Activated CD4-positive, alpha-beta T cell treated with anti-CD3 and anti-CD28 coated beads, Interleukin-2, Interleukin-6, amounts not matched to agents 100 ng/mL and 50 ng/mL, durations not matched to agents 16 hours and 8 hours (primary cell): ENCODE measurements at places on chromosomes 2 and 18.

- no peak for DNase-seq
These were observed 46.9 kb upstream of the STRN start for GRCh38 chr2:37013315-37013641.

DNA sequence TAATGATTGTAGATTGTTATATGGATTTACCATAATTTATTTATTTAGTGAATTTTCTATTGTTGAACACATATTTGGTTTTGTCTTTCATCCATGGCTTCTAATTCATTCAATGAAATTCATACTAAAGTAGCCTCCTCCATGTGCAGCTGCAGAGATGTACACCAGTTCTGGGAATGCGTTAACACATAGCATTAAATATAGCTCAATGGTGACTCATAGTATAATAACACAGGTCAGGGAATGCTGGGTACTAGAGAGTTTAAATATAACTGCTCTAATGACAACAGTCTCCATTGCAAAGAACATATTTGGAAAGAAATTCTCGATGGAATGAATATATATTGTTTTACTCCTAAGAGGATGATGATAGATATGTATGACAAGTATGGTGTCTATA, 1190.2 kb upstream of the NRXN1 start:
- no peak for DNase-seq

DNA sequence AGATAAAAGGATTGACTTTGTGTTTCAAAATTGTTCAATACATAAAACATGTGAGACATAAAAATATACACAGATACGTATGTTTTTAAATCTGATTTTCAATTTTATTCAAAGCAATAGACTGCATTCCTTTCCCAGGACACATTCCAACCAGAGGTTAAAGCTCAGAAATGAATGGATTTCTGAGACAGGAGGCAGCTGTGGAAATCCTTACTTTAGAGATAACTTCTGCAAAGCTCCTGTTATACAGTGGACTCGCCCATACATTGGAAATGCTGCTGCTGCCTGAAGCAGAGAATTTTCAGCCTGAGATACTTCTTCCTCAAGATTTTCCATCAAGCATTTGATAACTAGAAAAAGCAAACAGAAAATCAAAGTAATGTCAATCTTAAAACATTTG, 43.8 kb downstream of the THADA start:
- DNase-seq: no peak

DNA sequence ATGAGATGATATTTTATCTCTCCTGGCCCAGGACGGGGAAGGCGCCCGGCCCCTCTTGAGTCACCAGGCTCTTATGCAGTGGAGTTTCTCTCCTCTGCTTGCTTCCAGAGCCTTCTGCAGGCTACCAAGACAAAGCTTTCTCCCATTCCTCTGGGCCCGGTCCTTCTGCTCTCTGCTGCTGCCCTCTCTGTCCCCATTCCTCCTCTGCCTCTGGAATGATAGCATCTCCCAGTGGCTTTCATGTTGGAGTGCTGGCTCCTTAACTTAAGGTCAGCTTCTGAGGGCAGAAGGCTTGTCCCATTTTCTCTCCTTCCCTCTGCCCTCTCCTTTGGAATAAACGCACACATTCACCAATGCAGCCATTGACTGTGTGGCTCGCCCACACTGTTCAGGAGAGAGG, 86.2 kb downstream of the SDC1 start:
- no peak for DNase-seq

GRCh38 chr2:205739620-205740019, 57.3 kb downstream of the NRP2 start:
- DNase-seq: no peak

- no peak for DNase-seq
These were observed 93.7 kb upstream of the DDX18 start for GRCh38 chr2:117720765-117721164.

DNA sequence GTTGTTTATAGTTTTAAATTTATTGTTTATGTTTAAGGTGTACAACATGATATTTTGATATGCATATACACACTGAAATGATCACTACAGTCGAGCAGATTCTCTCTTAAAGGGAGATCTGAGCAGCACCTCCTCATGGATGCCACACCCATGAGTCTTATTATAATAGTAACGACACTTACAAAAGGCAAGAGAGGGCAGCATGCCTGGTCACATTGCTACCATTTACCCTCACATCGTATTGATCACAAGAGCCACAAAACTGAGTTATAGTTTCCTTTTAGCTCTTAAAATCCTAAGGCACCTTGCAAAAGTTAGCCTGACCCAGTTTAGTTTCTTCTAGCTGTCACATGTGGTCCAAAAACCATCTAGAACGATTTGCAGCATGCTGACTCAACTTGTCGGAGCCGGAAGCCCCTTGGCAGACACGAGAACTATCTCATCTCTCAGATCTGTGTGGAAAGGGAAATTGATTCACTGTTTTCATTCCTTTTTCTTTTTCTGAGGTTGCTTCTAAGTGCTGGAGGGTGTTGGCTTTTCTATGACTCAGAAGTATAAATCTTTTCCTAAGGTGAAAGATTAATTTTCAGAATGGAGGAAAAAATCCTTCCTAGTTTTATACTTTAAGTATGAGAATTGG, 85.3 kb downstream of the CDC42EP3 start:
- DNase-seq: peak; percentile 92

DNA sequence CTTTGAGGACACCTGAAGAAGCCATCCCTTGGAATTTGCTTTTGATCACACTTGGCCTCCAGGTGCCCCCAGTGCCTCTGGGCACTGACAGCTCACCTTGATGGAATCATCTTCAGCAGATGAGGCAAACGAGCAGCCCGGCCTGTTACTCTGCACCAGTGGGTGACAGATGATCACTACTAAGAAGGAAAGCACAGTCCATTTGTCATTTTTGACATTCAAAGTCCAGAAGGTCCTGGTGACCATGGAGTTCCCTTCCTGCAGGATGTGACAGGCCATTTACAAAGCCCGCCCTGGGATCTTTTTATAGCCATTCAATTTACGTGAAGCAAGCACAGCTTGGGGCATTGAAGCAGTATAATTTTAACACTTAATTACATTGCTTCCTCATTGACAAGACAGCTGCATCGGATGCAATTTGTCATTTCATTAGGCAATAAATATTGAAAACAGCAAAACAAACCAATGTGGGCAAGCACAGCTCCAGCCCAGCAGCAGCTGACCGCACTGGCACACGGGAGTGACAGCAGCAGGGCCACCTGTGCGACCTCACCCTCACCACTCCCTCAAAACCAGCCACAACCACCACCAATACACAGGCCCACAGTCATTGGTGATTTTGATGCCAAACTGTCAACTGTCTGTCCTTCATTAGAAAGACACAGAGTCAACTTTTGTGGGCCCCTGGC, 76.0 kb upstream of the SLC66A3 start:
- no peak for DNase-seq

DNA sequence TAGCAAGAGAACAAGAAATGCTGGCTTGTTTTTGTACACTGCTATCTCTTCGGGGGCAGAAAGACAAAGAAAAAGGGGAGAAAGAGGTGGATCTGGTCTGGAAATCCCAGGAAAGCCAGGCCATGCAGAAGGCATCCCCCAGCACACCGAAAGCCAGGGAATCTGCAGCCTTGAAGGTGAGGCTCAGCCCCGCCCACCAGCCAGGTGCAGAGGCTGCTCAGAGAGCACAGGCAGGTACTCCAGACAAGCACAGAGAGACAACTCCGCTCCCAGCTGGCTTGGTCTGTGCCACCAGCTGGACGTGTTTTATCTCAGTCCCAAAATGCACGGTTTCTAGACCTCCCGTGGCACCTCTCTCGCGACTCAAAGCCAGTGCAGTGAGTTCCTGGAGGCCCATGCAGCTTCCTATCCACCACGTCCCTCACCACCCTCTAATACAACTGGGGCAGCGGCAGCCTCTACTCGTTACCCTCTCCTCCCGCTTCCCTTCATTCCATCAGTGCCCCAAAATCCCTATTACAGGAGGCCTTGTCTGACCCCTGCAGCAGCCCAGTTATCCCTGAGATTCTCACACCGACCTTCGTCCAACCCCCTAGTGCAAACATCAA, 62.8 kb downstream of the HDAC4 start:
- DNase-seq: no peak

- DNase-seq: no peak
These were observed 427.0 kb upstream of the TNP1 start for GRCh38 chr2:217286833-217287232.

DNA sequence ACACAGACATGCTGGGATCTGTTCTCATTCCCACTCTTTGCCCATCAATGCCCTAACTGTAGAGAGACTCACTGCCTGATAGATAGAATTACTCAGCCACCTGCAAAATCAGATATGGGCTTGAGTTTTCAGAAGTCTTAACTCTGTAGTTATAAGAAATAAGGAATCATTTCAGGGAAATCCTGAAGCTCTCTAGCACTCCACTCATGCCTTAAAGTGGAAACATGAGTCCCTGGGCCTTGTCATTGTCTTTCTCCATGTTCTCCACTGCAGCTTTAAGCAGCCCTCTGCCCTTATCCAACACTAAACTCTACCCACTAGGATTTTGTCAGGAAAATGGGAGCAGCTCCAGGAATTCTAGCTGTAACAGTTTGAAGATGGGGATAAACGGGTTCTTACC, 192.5 kb downstream of the SNTG2 start:
- no peak for DNase-seq

DNA sequence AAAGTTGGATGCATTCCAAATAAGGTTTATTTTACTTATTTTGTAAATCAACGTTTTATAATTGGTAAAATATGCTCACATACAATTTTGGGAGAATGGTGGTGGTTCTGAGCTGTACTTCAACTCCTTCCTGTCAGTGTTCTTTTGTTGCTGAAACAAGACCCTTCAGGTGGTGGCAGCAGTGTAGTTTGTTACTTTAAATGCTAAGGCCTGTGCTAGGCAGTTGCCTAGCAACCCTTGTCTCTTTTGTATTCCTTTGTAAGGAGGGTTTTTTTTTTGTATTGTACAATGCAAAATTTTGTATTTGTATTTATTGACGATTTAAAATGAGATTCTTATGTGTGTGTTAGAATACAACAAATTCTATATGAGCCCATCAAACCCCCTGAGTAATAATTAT, 166.0 kb upstream of the FAM98A start:
- no peak for DNase-seq

GRCh38 chr18:76374330-76375281, 120.4 kb downstream of the ZNF516 start:
- DNase-seq: peak; percentile 85

DNA sequence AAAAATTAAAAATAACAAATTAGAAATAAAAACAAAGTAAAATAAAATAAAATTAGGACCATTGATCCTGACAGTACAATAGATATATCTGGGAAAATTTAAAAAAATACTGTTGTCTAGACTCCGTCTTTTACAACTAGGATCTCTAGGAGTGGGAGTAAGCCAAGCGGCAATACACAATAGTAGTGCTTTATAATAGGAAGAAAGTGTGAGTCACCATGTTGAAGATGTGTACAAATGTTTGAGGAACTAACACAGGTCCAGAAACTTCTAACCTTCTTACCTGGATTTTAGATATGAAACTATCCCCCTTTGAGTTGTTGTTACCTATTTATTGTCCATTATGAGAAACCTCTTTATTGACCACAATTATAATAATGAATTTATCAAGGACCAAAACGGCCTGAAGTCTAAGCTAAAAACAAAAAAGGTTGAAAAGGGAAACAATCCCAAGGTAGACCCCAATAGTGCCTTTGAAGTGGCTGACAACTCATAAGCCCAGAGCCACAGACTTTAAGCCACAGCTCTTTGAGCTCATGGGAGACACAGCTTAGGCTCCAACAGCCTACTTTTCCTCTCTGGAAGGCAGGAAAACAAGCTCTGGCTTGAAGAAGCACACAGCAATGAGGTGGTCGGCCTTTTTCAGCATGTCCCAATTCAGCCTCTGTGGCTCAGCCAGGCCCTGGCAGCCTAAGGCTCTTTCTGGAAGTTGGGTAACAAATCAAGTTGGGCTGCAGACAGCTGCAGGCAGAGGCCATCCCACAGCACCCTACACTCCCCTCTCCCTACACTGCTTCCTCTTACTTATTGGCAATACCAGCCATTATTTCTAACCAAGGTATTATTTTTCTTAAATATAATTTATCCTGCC, 62.9 kb downstream of the AQP4 start:
- no peak for DNase-seq

DNA sequence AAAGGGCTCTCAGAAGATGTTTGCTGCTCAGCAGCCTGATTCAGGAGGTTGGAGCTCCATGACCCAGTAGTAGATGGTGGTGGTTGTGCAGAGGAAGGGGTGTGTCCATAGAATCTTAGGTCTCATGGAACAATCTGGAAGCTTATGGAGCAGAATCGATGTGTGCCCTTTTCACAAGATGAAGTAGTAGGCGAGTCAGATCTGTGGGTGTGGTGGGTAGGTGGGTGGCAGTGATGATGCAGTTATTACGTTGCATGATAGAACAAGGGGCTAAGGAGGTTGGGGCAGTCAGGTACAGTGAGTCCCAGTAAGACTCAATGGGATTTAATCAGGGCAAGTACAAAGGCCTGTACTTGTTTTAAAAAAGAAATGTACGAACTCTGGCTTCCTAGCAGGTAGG, 9.1 kb downstream of the TET3 start:
- DNase-seq: no peak

GRCh38 chr18:62976227-62976626, 260.9 kb downstream of the PHLPP1 start:
- DNase-seq: no peak

GRCh38 chr2:176088048-176088936, 4.2 kb upstream of the HOXD13 start:
- peak; percentile 39 for DNase-seq

DNA sequence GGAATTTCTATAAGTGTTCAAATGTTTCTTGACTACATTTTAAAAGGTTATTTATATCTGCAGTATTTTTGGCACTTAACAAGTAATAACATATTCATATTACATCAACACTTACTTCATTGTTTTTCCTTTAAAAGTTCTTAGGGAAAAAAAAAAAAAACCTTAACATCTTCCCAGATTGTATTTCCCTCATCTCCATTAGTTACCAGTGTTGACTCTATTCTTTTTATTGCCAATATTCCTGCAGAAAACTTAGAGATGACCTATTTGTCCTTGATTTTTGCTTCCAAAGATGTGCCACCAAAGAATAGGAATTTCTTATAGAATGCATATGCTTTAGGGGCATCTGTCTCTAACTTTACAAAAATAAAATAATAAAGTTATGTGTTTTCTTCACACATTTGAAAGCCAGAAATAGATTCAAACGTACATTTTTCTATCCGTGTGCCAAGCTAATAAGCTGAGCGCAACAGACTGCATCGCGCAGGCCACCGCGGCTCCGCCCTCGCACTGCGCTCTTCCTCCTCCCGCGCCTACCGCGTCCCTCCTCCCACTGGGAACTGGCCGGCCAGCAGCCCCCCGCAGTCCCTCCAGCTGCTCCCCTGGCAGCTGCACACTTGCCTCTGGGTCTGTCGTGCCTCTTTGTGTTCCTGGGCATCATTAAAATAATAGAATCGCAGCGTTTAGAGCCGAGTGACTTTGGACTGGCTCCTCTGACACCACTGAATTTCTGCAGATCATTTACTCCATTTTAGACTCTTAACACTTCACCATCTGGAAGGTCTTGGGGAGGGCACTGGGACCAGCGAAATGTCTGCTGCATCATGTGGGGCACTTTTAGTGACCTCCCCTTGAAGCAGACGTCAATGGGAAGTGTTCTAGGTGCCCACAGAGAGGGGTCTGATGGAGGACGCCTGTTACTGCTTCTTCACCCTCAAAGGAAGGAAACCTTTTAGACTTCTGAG, 21.2 kb upstream of the NAB1 start:
- peak; percentile 27 for DNase-seq
